ENCODE measurements at places on chromosomes 3 and 15.

GRCh38 chr15:78162038-78162437 is 12.9 kb downstream of the IDH3A start:
- no peak for DNase-seq

- DNase-seq, result no peak
Observed at GRCh38 chr3:57112206-57112605, 51.7 kb downstream of the SPATA12 start.

DNA sequence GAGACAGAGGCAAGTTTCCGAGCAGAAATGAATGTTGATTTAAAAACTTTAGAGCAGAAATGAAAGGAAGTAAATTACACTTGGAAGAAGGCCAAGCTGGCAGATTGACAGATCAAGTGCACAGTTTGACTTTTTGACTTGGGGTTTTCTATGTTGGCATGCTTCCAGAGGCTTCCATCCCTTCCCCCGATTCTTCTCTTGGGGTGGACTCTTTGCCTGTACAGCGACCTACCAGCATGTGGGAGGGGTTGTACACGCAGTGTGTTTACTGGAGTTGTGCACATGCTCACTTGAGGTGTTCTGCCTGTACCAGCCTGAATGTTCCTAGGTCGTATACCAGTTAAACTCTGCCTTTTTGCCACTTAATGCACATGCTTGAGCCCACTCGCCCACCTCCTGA is 701.5 kb upstream of the GBE1 start:
- DNase-seq, result no peak

DNA sequence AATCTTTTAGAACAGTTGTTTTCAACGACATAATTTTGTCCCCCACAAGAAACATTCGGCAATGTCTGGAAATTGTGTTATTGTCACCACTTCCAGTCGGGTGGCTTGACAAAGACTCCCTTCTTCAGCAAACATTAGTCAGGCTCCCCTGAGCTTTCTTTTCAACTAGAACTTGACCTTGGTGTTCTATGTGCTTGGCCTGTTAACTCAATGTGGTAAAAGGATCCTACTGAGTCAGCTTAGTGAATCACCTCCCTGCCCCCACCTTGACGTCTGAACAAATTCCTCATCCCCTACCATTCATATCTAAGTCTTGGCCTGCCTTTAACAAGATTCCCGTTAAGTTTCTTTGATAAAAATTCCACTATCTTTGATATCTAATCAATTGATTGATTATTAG is 465.0 kb upstream of the ROBO1 start:
- DNase-seq, result no peak

- no peak for DNase-seq
Observed at GRCh38 chr3:88003115-88003755, 55.6 kb downstream of the CGGBP1 start.

DNA sequence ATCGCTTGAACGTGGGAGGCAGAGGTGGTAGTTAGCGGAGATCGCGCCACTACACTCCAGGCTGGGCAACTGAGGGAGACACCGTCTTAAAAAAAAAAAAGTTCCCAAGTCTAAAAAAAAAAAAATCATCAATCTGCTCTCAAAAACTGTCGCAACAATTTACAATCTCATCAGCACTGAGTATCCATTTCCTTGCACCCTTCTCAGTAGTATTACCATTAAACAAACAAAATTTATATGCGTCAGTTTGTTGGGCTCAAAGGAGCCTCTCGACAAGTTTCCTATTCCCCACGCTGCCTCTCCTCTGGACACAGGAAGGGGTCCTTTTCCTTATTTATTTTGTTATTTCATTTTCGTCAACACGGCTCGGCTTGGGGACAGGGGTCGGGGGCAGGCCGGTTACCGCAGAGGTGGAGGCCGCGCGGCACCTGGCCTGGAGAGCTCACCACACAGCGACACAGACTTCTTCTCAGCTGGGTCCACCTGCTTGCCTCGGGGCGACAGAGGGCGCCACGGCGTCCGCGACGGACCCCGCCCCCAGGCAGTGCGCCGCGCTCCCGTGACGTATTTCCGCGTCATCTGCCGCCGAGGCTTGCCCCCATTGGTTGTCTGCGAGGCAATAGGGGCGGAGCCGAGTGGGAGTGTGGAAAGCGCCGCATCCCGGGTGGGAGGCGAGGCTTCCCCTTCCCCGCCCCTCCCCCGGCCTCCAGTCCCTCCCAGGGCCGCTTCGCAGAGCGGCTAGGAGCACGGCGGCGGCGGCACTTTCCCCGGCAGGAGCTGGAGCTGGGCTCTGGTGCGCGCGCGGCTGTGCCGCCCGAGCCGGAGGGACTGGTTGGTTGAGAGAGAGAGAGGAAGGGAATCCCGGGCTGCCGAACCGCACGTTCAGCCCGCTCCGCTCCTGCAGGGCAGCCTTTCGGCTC is at the start of gene MAP2K1:
TSS of gene MAP2K1 (plus strand) at position 709 of the 920 bp plus-strand sequence. CDS start 436 bp downstream, outside the sequence.
- peak; percentile 96 for DNase-seq

- no peak for DNase-seq
Observed at GRCh38 chr3:20064387-20064786, 24.1 kb downstream of the KAT2B start.

- peak; percentile 10 for DNase-seq
Observed at GRCh38 chr3:57815036-57815435, 58.9 kb downstream of the SLMAP start.

- DNase-seq, result no peak
Observed at GRCh38 chr3:111252779-111253178, 181.2 kb downstream of the NECTIN3 start.

GRCh38 chr15:92882697-92883162 is 17.4 kb upstream of the CHD2 start:
- DNase-seq, result no peak

- no peak for DNase-seq
Observed at GRCh38 chr3:149131589-149131988, 2.2 kb downstream of the HPS3 start.

DNA sequence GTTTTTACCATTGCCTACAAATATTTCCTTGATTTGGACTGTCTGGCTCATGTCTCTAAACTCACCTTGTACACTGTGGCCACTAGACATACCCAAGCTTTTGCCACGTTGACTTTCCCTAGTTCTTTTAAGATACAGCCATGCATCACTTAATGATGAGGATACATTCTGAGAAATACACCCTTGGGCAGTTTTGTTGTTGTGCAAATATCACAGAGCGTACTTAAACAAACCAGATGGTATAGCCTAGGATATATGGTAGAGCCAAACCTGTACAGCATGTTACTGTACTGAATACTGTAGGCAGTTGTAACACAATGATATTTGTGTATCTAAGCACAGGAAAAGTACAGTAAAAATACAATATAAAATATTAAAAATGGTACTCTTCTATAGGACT is 5.5 kb downstream of the ARHGEF26 start:
- DNase-seq, result no peak

Data from activated naive CD4-positive, alpha-beta T cell (primary cell).